ENCODE measurements at places on chromosomes 5 and 9. TPM values are rescaled to one million over a fixed set of nuclear protein-coding genes. Genes with fewer than 3 reads are reported as not detected.

GRCh38 chr9:33645706-33646105 is 121.7 kb downstream of the ANKRD18B start:
- no peak overlapping the region for H3K4me3 ChIP-seq
- H3K36me3 ChIP-seq: no peaks in the 10 kb centered on the region
- no peak for DNase-seq
- H3K27me3 ChIP-seq: no peaks in the 10 kb centered on the region
- H3K27ac ChIP-seq: no peak overlapping the region
- no peaks in the 10 kb centered on the region for H3K4me1 ChIP-seq

DNA sequence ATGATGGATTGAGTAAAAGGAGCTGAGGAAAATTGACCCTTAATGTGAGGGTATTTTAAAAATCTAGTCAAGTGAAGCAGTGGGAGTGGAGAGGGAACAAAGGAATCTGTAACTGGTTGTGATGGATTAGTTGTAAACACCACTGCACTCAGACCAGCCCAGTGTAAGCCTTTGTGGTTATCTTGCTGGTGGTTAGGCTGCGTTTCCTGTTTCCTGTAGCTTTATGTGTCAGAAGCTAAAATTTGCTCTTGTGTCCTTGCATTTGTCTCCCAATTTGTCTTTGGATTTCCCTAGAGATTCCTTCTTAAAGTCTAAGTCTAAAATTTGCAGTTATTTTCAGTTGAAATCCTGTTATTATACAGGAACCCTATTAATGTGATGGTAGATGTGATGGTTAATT is 6.3 kb downstream of the IFNA21 start:
- no peak overlapping the region for H3K27ac ChIP-seq
- no peaks in the 10 kb centered on the region for H3K27me3 ChIP-seq
- H3K36me3 ChIP-seq: no peaks in the 10 kb centered on the region
- H3K4me1 ChIP-seq: no peaks in the 10 kb centered on the region

CACFD1 gene
- total RNA-seq: 18.8 TPM

FAM151B gene
- 15.5 TPM for total RNA-seq

- H3K4me1 ChIP-seq: peaks cover 5% of the 10 kb centered on the region
- peaks cover 16% of the 10 kb centered on the region for H3K36me3 ChIP-seq
- no peak for DNase-seq
- no peaks in the 10 kb centered on the region for H3K27me3 ChIP-seq
These were observed 2.7 kb downstream of the RNF20 start for GRCh38 chr9:101536351-101536750.

DNA sequence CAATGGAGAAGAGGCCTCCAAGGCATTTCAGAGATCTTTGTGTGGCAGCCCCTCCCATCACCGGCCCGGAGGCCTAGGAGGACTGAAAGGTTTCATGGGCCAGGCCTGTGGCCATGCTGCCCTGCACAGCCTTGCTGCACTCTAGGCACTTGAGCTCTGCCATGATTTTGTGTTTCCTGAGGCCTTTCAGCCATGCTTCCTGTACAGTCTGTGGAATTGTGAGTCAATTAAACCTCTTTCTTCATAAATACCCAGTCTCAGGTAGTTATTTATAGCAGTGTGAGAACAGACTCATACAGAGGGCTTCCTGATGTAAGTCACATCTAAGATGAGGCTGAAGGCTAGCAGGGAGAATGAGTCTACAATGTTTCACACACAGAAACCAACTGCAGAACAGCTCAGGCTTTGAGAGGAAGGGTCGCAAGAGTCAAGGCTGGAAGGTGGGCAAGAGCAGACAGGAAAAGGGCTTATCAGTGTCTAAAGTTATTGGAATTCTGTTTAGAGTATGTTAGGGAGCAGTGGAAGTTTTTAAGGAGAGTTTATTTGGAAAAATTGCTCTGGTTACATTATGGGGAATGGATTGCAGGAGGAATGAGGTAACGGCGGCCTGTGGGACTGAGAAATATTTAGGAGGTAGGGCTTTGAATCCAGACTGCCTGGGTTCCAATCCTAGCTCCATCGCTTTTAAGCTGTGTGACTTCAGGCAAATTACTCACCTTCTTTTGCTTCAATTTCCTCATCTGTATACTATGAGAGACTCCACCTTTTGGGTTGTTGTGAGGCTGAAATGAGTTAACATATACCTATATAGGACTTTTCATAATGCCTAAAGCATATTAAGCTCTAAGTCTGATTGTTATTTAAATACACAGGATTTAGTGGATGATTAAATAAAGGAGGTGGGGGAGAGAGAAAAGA is 291.2 kb downstream of the CWC27 start:
- H3K4me1 ChIP-seq: no peaks in the 10 kb centered on the region
- no peak overlapping the region for H3K27ac ChIP-seq
- no peak overlapping the region for H3K4me3 ChIP-seq
- H3K27me3 ChIP-seq: no peaks in the 10 kb centered on the region
- DNase-seq: no peak

DNA sequence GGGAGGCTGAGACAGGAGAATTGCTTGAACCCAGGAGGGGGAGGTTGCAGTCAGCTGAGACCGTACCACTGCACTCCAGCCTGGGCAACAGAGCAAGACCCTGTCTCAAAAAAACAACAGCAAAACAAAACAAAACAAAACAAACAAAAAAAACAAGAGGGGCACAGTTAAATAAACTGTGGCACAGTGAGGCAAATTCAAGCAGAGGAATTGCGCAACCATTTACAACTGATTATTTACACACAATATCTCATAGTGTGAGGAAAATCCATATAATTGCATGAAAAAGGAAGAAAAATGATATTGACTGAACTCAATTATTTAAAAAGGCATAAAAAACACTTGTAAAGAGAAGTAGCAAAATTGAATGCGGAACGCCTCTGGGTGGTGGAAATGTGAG is 161.5 kb downstream of the CRB2 start:
- peaks cover 8% of the 10 kb centered on the region for H3K4me1 ChIP-seq
- H3K4me3 ChIP-seq: no peak overlapping the region
- H3K27me3 ChIP-seq: no peaks in the 10 kb centered on the region
- H3K27ac ChIP-seq: no peak overlapping the region

- DNase-seq: no peak
- H3K4me1 ChIP-seq: peaks cover 27% of the 10 kb centered on the region
- H3K27me3 ChIP-seq: no peaks in the 10 kb centered on the region
- H3K4me3 ChIP-seq: no peak overlapping the region
- no peaks in the 10 kb centered on the region for H3K36me3 ChIP-seq
- no peak overlapping the region for H3K27ac ChIP-seq
These were observed 119.9 kb upstream of the BOD1 start for GRCh38 chr5:173736374-173736773.

DNA sequence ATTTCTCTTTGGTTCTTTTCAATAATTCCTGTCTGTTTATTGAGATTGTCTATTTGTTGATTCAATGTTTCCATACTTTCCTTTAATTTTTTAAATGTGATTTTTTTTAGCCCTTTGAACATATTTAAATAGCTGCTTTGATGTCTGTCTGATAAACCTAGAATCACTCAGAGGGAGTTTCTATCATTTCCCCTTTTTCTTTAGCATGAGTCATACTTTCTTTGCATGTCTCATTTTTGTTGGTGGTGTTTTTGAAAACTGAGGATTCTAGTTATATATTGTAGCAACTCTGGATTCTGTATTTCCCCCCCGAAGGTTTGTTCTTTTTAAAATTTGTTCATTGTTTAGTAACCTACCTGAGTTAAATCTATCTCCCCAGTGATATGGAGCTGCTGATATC is 24.2 kb upstream of the ZNF618 start:
- no peak overlapping the region for H3K27ac ChIP-seq
- H3K27me3 ChIP-seq: no peaks in the 10 kb centered on the region
- H3K4me3 ChIP-seq: no peak overlapping the region

DNA sequence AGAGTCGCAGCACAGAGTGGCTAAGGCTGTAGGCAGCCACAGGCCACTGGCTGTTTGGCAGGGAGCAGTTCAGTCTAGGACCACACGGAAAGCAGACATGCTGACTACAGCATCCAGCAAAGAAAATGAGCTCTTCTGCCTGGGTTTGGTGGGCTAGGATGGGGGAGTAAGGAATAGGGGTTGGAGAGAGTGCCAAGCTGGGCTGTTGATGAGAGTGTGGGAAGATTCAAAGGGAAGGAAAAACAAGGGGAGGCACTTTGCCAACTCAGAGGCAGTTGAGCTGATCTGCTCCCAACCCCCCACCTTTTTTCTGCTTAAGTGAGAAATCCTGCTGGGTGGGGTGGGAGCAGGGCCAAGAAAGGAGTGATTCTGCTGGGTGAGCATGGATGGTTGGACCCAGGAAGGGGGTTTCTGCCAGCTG is 35.9 kb downstream of the SVEP1 start:
- no peaks in the 10 kb centered on the region for H3K27me3 ChIP-seq
- H3K27ac ChIP-seq: peak overlapping the region; percentile 37
- H3K4me1 ChIP-seq: peaks cover 7% of the 10 kb centered on the region
- no peak overlapping the region for H3K4me3 ChIP-seq

C7 gene
- total RNA-seq: 95.1 TPM

- no peak overlapping the region for H3K27ac ChIP-seq
- H3K36me3 ChIP-seq: no peaks in the 10 kb centered on the region
- H3K4me1 ChIP-seq: no peaks in the 10 kb centered on the region
- DNase-seq: no peak
These were observed 118.9 kb upstream of the ADRA1B start for GRCh38 chr5:159797261-159797970.
